Transverse colon (tissue), 4 donors: ENCODE measurements at places on chromosomes 2 and 18. TPM values are rescaled to one million over a fixed set of nuclear protein-coding genes. Genes with fewer than 3 reads are reported as not detected.
A peak's percentile ranks its signal among the peaks of the same experiment; 100 is the strongest.

Gene TLX2
- not detected for total RNA-seq

Gene DSC2
- total RNA-seq, result 110 TPM

DNA sequence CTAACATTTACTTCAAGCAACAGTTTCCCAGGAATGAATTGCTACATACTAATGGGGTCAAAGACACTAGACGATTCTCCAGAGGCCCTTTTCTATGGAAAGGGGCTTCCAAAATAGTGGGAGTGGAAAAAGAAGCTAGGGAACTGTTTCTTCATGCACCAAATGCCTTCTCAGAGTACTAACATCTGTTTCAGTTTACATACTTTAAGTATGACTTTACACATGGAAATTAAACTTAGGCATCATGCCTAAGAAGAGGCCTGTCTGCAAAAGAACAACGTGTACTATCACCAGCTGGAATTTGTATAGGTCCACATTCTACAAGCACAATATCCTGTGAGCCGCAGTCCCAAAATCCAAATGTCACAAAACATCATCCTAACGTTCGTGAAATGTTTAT lies 29.4 kb upstream of the WDR75 start:
- H3K36me3 ChIP-seq, result no peaks in the 10 kb centered on the region
- H3K27me3 ChIP-seq, result no peaks in the 10 kb centered on the region
- H3K27ac ChIP-seq, result peak overlapping the region; percentile 67
- H3K4me3 ChIP-seq, result no peak overlapping the region

- no peak overlapping the region for H3K27ac ChIP-seq
- no peak for DNase-seq
- H3K4me1 ChIP-seq, result no peaks in the 10 kb centered on the region
- no peaks in the 10 kb centered on the region for H3K27me3 ChIP-seq
- H3K4me3 ChIP-seq, result no peak overlapping the region
These were observed 202.3 kb downstream of the MYCN start for GRCh38 chr2:16142383-16143361.

DNA sequence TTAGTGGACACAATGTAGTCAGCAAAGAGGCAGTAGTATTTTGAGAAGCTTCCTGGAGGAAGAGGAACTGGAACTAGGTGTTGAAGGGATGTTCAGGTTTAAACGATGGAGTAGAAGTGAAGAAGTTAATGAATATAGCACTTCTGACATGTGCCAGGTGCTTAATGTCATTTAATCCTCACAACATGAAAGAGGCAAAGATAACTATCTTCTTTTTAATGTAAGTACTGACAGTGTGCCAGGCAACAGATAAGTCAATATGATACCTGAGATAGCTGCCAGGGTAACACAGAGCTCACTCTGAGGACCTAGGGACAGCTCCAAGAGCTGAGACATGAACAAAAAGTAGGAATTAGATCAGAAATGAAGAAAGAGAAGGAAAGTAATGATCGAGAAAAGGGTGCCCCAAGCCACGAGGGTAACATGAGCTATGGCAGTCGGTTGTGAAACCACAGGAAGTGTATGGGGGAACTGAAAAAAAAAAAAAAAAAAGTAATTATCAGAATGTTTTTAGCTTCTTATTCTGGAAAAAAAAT lies 140.7 kb downstream of the RNF144A start:
- H3K36me3 ChIP-seq, result no peaks in the 10 kb centered on the region
- no peaks in the 10 kb centered on the region for H3K27me3 ChIP-seq
- no peak for DNase-seq
- H3K4me3 ChIP-seq, result no peak overlapping the region
- no peaks in the 10 kb centered on the region for H3K4me1 ChIP-seq

- no peak overlapping the region for H3K4me3 ChIP-seq
- no peaks in the 10 kb centered on the region for H3K27me3 ChIP-seq
- H3K27ac ChIP-seq, result no peak overlapping the region
- H3K4me1 ChIP-seq, result peaks cover 21% of the 10 kb centered on the region
These were observed 43.0 kb downstream of the KLHL29 start for GRCh38 chr2:23427976-23428375.

Gene SPP2
- total RNA-seq, result not detected

DNA sequence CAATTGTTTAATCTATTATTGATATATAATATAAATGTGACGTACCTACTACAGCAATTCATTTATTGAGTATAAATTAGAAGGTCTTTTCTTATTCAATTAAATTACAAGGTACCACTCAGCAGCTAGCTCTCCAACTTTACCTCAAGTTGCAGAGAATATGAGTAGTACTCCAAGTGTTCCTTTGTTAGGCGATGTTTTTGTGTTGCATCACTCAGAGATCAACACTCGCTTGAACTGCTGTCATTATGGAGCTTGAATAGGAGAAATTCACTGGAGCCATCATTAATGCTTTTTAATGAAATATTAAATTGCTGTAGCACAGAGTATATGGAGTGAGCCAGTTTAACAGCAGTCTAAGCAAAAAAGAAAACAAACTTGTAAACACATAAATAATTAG lies 320.0 kb downstream of the FSIP2 start:
- no peak for DNase-seq
- H3K36me3 ChIP-seq, result no peaks in the 10 kb centered on the region
- no peaks in the 10 kb centered on the region for H3K27me3 ChIP-seq
- H3K4me1 ChIP-seq, result no peaks in the 10 kb centered on the region
- no peak overlapping the region for H3K4me3 ChIP-seq

Gene IL36B
- total RNA-seq, result not detected

- no peaks in the 10 kb centered on the region for H3K27me3 ChIP-seq
- no peak overlapping the region for H3K4me3 ChIP-seq
- no peaks in the 10 kb centered on the region for H3K4me1 ChIP-seq
- H3K36me3 ChIP-seq, result no peaks in the 10 kb centered on the region
These were observed 19.3 kb downstream of the INPP5D start for GRCh38 chr2:233079473-233079877.

Gene ST8SIA5
- 0.41 TPM for total RNA-seq

Gene PLEK
- total RNA-seq, result 3.0 TPM

- no peak overlapping the region for H3K4me3 ChIP-seq
- no peaks in the 10 kb centered on the region for H3K4me1 ChIP-seq
- no peaks in the 10 kb centered on the region for H3K36me3 ChIP-seq
- no peak overlapping the region for H3K27ac ChIP-seq
- DNase-seq, result no peak
These were observed 276.4 kb downstream of the RPIA start for GRCh38 chr2:88967844-88968243.

DNA sequence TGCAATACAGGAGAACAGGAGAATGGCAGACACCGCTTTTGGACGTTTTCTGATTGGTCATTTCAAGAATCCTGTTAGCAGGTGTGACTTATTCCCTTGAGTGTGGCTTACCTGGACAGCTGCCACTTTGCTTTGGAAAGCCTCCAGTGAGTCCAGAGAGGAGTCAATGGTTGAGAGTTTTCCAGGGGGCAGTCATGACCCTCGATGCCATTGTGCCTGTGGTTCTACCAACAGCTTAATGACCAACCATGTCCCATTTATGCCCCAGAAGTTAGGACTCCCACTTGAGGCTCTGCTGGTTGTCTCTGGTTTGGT lies 12.4 kb downstream of the IGFBP2 start:
- peaks cover 7% of the 10 kb centered on the region for H3K4me1 ChIP-seq
- no peak overlapping the region for H3K4me3 ChIP-seq
- no peaks in the 10 kb centered on the region for H3K27me3 ChIP-seq
- no peak overlapping the region for H3K27ac ChIP-seq
- no peak for DNase-seq

DNA sequence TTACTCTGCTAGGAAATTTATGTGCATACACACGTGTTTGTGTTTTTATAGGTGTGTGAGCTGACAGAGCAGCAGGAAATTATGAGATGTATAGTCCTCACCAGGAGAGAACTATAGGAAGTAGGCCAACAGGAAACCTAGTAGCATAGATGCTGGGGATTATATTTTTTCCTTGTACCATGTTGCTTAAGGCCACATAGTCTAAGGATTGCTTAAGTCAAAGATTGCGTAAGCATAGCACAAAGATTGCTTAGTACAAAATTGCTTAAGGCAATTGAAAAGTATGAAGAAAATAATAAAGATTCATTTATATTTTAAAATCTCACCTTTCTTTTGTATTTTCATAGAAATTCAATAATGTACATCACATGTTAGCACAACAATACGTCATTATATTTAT lies 18.7 kb upstream of the CCDC102B start:
- no peak overlapping the region for H3K27ac ChIP-seq
- no peaks in the 10 kb centered on the region for H3K4me1 ChIP-seq
- no peak for DNase-seq
- no peaks in the 10 kb centered on the region for H3K36me3 ChIP-seq
- H3K4me3 ChIP-seq, result no peak overlapping the region
